ENCODE measurements at places on chromosomes 1 and 21.

GRCh38 chr1:214012418-214012817 lies 24.6 kb downstream of the PROX1 start:
- no peak for DNase-seq

DNA sequence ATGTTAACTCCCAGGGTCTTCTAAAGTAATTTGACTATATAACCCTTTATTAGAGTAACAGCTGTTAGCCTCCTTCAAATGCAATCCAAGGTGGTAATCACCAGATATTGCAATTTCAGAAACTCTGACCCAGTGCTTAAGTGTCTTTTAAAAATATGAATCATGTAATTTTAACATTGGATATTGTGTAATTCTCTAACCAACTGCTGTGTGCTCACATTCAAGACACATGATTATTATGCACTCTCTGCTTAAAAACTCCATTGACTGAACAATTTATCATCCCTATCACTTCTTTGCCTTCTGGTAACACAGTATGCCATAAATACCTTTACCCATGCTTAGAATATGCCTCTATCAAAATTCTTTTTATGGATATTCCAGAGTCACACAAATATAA lies 537.4 kb upstream of the RGS18 start:
- no peak for DNase-seq

GRCh38 chr1:163035446-163036249 lies 33.5 kb upstream of the RGS4 start:
- no peak for DNase-seq

DNA sequence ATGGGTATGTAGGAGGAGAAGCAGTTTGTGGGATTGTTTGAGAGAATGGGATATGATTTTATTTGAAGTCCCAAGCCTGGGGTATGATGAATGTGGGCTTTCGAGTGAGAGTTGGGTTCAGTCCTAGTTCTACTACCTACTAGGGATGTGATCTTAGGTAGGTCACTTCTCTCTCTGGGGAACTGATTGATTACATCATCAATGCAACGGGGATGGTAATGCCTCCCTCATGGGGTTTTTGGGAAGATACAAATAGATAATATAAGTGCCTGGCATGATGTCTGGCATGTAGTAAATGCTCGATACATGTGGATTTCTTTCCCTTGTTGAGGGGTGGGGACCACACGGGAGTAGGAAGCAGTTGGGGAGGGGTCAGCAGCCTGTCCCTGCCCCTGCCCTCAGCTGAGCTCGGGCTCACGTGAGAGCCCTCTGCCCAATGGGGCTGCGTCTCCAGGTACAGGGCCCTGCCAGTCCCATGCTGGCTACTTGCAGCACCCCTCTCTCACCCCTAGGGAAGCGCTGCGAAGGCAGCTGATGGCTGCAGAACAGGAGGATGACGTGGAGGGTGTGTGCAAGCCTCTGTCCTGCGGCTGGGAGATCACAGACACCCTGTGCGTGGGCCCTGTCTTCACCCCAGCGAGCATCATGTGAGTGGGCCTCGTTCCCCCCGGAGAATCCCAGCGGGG lies 38.7 kb downstream of the AZIN2 start:
- DNase-seq = no peak

DNA sequence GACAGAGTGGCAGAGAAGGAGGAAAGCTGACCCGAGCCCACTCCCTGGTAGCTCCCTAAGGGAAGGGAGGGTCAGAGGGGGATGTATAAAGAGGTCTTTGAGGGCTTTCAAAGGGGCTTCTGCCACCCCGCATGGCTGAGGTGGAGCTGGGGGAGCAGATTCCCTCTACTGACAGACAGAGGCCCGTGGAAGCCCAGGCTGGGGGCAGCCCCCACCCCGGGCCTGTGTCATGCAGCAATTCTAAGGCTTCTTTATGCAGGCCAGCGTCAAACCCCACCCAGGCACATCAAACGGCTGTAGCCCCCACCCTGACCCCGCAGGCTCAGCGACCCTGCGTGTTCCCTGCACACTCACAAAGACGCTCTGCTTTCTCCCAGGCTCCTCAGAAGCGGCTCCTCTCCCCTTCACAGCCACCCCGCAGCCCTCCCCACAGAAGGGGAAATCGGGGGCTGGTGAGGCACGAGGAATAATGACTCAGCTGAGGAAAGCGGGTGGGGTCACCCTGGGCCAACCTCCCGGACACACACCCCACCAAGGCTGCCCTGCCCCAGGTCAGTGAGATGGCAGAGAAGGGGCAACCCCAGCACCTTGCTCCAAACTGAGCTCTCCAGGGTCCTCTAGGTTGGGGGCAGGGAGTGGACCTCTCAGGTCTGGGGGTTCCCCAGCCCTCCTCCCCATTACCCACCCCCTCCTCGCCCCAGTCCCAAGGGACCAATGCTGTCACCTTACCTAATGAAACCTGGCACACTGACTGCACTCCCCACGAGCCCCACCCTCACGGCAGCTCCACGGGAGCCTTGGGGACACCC lies 10.8 kb downstream of the SLC45A3 start:
- no peak for DNase-seq

DNA sequence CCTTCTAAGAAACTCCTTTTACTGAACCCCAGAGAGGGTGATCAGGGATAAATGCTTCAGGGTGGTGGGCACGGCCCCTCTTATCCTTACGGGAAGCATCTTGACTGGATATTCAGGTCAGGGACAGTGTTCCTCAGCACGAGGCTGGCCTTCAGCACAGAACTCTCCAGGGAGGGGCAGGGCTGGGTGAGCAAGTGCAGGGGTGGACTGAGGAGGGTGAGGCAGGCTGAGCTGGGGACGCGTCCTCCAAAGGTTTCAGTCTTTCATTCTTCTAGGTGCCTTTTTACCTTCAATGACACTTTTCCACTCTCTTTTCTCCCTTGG lies 52.3 kb downstream of the RASSF5 start:
- DNase-seq = no peak

DNA sequence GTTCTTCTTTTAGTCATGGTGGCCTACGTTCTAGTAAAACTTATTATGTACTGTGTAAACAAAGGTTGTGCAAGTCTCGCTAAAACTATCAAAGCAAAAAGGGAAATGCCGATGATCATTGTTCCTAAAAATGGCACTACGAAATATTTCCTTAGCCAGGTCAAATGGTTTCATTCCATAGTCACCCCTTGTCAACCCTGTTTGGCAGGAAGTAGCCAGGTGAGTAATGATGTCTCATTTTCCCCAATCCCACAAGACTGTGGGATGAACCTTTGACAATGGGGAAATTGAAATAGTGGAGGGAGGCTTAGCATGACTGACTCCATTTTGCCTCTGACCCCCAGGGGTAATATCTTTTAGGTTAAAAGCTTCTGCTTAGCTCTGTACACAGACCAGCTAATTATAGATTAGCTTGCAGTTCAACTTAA lies 5.6 kb upstream of the REN start:
- DNase-seq = no peak

GRCh38 chr1:116538544-116538943 lies 32.3 kb downstream of the CD58 start:
- DNase-seq = no peak

DNA sequence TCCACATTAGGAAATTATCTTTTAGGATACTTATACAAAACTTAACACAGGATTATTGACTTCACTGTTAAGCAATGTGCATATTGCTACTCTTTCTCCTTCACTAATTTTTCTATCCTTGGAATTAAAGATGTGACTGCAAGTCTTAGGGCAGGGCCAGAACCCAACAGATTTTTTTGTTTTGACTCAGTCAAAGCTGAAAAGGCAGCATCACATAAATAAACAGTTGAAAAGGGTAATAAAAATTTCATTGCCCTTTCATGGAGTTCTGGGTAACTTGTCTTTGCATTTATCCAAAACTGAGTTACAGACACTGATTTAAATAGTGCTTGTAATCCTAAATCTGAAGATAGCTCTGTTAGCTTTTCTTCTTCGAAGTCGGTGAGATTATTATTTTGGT lies 1.9 kb upstream of the TMEM35B start:
- no peak for DNase-seq

DNA sequence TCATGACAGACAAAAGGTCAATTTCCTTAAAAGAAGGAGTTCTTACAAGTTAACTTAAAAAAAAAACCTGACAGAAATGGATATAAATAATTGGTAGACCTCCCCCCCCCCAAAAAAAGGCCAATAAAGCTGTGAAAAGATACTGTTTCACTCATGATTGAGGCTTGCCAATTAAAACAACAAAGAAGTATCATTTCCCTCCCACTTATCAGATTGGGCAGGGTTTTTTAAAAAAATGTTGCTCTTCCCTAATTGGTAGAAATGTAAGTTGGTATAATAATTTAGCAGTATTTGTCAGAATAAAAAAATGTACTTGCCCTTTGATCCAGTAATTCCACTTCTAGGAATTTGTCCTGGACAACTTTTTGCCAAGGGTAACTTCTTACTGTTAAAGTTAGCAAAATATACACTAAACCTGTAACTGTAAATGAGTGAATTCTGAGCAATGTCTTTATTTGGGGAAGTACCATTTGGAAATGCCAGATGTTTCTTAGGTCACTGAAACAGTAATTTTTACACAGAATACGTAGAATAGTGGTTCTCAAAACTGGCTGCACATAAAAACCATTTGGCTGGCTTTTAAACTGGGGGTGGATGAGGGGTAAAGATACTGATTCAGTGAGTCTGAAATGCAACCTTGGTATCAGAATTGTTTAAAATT lies 17.5 kb downstream of the RNF2 start:
- DNase-seq = no peak

DNA sequence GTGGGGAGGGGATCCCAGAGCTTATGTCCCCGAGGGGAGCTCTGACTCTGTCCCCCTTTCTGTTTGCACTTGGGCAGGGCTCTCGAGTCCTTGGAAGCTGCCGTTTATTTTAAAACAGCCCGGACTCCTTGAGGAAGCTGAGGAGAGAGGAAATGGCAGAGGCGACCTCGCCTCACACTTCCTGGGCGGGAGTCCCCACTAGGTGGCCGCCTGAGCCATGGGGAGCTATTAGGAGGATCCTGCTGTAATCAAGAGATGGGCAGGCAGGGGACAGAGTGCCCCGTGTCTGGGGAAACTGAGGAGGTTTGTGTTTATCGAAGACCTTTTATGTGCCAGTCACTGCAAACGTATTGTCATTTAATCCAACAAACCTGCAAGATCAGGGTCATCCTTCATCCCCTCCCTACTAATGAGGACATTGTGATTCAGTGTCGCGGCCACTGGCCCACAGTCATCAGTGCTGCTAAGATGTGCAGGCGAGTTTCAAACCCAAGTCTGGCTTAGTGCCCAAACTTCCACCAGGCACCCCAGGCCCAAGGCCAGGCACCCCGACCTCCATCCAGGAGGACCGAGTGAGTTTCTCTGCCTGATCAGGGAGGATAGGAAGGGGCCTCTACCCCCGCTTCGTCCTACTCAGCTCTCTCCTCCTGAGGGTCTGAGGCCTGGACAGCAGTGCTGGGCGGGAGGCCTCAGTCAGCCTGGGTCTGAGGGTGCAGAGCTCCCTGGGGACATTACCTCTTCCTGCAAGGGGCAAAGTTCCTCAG lies 316.9 kb upstream of the VAMP3 start:
- no peak for DNase-seq

- DNase-seq = no peak
Observed at GRCh38 chr1:23593556-23594148, 34.4 kb upstream of the ID3 start.

GRCh38 chr1:83918688-83919285 lies 80.1 kb downstream of the TTLL7 start:
- no peak for DNase-seq

DNA sequence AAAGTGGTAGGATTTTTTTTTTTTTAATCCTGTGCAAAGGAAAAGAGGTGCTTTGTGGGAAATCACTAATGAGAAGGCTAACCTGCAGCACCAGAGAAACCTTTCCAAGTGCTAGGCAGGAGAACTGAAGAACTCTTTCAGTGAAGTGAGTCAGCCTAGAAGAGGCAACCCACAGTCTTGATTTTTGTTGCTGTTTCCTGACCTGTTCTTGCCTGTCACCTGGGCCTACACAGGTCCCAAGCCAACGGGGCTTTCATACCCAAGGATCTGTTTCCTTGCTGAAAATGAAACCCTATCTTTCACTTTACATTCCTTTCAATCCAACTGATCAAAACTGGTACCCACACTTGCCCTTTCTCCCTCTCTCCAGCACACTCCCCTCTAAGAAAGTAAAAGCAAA lies 7.1 kb upstream of the IKBKE start:
- DNase-seq = no peak

- no peak for DNase-seq
Observed at GRCh38 chr21:46229923-46230260, 1.3 kb upstream of the LSS start.

DNA sequence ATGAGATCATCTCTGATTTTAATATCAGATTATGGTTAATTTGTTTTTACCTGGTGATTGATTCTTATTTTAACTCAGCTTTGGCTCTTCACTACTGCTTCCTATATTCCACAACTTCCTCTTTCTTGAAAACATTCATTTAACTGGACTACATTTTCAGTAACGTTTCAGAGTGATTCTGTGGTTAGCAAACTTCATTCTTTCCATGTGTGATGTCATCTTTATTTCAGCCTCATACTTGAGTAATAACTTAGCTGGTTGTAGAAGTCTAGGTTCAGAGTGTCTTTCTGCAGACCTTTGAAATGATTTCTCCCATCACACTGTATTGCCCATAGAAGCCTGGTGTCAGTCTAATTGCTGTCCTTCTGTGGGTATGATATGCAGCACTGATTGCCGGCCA lies 36.0 kb upstream of the SLC35F3 start:
- DNase-seq = no peak

- DNase-seq = no peak
Observed at GRCh38 chr1:236021424-236022135, 43.3 kb downstream of the NID1 start.

- no peak for DNase-seq
Observed at GRCh38 chr1:30748098-30748698, 9.4 kb downstream of the LAPTM5 start.

- no peak for DNase-seq
Observed at GRCh38 chr1:48726139-48726538, 50.6 kb downstream of the BEND5 start.

- no peak for DNase-seq
Observed at GRCh38 chr1:165207853-165208515, 148.5 kb downstream of the LMX1A start.

DNA sequence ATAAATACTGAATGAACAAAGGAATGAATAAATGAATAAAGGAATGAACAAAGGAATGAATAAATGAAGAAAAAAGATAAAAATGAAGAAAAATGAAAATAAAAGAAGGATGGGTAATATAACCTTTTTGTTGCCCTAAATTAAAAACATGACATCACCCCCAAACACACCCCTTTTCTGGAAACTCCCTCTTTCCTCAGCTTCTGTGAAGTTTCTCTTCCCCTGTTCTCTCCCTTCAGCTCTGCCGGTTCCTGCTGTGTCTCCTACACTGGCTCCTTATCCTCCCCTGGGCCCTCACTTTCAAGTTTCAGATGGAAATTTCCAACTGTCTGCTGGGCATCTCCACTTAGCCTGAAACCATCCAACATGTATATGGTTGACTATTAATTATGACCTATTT lies 37.9 kb downstream of the RAB3B start:
- no peak for DNase-seq

DNA sequence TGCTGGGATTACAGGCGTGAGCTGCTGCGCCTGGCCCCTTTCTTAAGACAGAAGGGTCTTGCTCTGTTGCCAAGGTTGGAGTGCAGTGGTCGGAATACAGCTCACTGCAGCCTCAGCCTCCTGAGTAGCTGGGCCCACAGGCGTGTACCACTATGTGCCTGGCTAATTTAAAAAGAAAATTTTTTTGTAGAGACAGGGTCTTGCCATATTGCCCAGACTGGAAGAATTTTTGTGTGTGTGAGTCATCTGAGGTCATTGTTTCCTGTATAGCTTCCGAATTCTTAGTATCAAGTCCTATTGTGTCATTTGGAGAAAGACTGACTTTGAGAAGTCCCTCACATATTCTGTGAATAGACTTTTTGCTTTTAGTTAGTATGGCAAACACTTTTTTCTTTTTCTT lies 4.7 kb downstream of the SZRD1 start:
- no peak for DNase-seq
